ENCODE measurements at places on chromosomes 7 and 10.

- no peak for DNase-seq
Observed at GRCh38 chr10:86715156-86715795, 41.1 kb upstream of the BMPR1A start.

DNA sequence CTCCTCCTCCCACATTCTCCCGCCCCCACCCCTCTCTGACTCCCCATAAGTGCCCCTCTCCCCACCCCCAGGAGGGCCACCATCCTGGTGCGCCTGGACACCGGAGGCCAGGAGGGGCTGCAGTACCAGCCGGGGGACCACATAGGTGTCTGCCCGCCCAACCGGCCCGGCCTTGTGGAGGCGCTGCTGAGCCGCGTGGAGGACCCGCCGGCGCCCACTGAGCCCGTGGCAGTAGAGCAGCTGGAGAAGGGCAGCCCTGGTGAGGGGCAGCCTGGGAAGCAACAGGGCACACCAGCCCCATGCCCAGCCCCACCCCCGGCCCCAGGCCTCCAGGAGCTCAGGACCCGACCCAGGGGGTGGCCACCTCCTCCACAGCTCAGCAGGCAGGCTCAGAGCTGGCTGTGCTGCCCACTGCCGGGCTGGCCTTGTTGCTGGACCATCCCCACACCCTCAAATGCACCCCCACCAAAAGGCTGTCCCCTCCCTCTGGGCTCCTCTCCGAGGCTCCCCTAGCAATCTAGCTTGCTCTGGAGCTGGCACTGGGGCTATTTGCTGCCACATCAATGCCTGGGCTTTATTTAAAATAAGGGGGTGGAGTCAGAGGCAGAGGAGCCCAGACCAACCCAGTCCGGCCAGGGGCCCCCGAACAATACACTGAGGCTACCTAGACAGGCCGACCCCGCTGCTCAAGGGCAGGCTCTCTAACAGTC, 14.8 kb downstream of the ATG9B start:
- no peak for DNase-seq

GRCh38 chr7:3109311-3109915, 65.7 kb upstream of the CARD11 start:
- DNase-seq, result no peak

- DNase-seq, result no peak
Observed at GRCh38 chr10:81219758-81220157, 655.2 kb upstream of the NRG3 start.

DNA sequence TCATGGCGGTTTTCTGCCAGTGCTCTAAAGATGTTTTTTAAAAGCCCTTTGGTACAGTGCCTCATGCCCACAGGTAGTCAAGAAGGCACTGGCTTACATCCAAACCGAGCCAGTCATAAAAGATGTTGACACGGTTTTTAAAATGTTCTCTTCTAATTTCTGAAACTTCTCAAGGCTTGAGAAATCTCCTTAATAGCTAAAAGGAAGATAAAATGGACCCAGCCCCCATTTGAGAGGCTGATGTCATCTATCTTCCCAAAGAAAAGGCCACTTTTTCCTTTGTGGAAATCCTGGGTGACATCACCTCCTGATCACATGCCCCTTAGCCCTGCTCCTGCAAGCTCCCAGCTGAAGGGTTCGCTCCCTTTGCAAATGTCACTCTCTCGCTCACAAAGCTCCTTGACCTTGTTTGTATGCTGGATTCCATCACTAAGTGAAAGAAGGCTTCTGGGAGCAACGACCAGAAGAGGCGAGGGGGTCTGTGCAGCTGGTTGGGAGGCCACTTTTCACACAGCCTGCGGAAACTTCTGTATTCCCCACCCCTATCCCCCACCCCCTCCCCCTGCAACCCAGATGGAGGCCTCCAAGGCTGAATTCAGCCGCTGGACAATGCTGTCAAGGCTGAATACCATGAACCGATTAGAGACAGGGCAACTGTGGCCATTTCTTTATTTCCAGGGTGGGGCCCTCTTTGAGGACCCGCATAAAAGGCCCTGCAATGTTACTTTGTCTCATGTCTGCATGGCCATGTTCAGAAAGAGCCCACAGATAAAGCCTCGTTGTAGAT, 122.8 kb downstream of the CUBN start:
- DNase-seq, result no peak

DNA sequence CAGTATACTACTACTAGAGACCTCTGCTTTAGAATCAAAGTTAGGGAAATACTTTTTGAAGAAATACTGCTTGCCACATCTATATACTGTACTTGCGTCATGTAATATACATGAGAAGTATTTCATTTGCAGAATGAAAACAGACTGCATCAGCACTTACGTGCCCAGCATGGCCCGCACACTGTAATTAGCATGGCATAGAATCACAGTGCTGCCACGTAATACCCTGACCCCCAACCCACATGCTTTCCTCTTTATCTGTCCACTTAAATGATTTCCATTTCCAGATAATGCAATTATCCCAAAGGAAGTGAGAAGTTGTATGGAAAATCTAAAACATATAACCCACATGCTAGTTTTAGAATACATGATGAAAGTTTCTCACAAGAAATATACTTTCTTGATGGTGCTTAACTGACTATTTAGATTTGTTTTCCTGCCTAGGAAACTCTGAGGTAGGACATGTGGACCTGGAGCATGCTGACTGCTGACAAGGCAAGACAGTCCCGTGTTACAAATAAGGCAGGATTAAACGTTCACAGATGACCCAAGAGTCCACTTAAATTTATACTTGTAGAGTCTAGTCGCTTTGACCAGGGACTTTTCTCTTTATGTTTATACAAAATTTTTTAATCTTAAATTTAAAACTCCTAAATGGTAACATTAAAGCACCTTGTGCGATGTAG, 12.6 kb downstream of the USP6NL start:
- DNase-seq, result no peak

- no peak for DNase-seq
Observed at GRCh38 chr7:111833466-111833865, 271.2 kb upstream of the IMMP2L start.

DNA sequence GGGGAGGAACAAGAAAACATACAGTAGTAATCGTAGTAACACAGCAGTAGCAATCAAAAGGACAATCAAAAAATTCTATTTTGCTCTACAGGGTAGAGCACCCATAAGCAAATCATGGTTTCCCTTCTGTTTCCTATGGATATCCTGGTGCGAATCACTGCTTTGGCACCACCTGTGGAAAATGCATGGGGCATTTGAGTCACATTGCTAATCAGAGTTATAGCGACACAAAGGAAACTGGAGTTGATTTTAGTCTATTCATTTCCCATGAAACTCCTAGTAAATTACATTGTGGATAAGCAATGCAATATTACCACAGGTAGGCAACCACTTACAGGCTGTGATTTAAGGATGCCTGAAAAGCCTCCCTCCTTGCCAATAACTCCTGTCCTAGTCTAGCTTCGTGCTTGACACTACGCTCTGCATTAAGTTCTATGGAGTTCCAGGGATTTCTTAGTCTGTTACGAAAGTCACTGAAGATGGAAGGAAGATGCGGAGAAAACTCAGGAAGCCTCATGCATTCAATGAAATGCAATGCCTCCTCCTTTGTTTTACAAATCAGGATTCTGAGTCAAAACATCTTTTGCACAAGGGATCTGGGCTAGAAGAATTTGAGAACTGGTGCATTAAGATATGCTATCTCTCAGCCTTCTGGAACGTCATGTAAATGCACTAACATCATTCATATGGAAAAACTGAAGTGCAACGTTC, 188.4 kb downstream of the DGKI start:
- DNase-seq, result no peak

DNA sequence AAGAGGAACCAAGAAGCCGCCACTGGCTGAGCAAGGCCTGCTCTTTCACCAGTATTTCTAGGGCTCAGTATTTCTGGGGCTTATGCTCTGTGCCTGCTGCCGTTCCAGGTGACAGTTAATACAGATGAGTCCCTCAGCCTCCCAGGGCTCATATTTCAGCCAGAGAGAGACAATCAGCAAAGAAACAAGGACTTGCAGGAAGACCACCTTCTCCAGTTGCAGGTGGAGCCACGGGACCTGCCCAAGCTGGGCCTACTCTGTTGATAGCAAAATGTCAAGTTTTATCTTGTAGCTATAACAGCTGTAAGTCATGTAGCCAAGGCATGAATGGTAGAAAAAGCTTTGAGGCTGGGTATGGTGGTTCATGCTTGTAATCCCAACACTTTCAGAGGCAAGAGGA, 42.7 kb downstream of the NPTX2 start:
- DNase-seq, result no peak

GRCh38 chr10:48573045-48573444, 31.8 kb downstream of the ARHGAP22 start:
- no peak for DNase-seq

DNA sequence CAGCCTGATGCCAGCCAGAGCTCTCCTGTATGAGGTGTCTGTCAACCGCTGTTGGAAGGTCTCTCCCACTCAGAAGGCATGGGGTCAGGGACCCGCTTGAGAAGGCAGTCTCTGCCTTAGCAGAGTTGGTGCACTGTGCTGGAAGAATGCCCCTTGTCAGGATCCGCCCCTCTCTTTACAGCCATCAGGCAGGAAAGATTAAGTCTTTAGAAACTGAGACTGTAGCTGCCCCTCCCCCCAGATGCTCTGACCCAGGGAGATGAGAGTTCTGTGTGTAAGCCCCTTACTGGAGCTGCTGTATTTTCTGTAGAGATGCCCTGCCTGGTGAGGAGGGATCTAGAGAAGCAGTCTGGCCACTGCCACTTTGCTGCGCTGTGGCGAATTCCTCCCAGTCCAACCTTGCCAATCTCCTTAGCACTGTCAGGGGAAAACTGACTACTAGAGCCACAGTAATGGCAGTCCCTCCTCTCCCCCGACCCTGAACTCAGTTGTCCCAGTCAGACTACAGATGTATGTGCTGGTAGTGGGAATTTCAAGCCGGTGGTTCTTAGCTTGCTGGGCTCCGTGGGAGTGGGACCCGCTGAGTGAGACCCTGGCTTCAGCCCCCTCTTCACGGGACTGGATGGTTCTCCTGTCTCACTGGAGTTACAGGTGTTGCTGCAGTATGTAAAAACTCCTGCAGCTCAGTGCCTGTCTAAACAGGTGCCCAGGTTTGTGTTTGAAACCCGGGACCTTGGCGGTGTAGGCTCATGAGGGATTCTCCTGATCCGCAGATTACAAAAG, 285.5 kb upstream of the ZWINT start:
- DNase-seq, result no peak

DNA sequence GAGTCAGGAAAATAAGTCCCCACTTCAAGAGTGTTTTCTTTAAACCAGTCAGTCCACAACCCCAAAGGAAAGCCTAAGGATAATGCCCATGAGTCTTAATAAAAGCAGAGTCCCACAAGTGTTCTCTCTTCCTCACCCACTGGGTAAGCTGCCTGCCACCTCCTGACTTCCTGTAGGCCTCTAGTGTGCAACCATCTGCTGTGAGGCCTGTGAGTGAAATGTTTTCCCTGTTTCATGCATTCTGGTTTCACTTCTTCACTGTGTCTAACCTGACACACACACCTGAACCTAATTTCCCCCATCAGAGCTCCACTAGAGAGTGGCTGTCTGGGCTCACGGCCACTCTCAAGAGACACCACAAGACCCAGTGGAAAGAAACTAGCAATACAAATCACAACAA, 38.9 kb upstream of the GDF10 start:
- no peak for DNase-seq

- no peak for DNase-seq
Observed at GRCh38 chr10:74175510-74176379, 24.7 kb downstream of the ADK start.

DNA sequence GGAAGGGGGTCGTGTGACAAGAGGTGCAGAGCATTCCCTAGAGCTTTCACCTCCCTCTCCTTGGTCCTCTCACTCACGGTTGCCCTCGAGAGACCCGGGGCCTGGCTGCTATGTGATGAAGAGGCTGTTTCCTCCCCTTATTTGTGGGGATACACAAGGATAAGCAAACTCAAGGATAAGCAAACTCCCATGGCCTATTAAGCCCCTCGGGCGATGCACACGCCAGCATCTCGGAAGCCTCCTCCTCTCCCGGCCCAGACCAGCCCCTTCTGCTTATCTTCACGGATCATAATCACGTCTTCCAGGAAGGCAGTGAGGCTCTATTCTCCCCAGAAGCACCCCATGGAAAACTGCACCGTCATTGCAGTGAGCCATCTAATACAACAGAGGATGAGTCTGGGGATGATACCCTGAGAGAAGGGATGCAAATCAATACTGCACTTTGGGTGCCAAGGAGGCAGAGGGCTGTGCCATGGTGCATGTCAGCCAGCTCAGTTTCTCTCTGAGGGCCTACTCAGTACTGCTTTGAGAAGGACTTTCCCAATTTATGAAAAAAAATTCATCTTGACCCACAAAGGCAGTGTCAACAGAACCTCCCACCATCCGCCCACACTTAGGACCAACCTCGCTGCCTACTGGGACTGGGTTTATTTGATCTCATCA, 22.2 kb downstream of the TMEM273 start:
- no peak for DNase-seq

GRCh38 chr10:30368065-30368718, 19.1 kb upstream of the MTPAP start:
- DNase-seq, result no peak

- no peak for DNase-seq
Observed at GRCh38 chr7:116354171-116354545, 143.8 kb downstream of the TES start.

DNA sequence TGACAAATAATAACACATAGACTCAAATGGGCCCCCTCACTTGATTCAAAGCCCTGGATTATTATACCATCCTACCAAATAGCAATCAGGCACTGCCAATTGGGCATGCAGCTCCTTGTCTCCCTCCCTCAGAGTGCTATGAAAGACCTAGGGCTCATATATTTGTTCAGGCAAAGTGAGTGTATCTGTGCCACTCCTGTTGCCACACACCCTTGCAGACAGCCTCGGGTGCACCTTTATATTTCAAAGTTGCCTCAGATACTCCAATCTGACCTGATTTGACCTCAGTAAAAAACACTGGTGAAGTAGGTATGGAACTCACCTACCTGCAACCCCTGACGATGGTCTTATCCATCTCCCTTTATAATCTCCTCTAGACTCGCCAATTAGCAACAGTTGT, 3.0 kb upstream of the NAMPT start:
- DNase-seq, result no peak

DNA sequence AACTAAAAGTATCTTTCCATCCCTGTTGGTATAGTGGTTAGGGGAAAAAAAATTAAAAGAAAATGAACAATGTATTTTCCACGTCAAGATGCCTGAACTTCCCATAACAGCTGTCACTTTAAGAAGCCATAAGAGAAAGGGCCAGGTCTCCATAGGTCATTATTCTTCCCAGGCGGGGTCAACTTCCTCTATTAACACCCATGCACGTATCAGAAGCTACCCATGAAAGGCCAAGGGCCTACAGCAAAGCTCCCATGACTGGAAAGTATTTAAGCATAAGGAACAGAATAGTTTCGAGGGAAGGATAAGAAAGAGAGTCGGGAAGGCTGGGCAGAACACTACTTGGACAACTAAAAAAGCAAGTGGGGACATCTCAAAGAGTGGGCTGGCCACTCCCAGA, 40.1 kb downstream of the RBM28 start:
- DNase-seq, result no peak

All from T-helper 9 cell (primary cell).